ENCODE measurements at places on chromosomes 3 and 15. TPM values are rescaled to one million over a fixed set of nuclear protein-coding genes. Genes with fewer than 3 reads are reported as not detected.

The CLSTN2 gene
- 9.0 TPM for total RNA-seq

The LYZL4 gene
- total RNA-seq: not detected

The C3orf70 gene
- 13.9 TPM for total RNA-seq

GRCh38 chr3:177085794-177086193 lies 111.5 kb downstream of the TBL1XR1 start:
- H3K4me1 ChIP-seq: peaks cover 4% of the 10 kb centered on the region
- no peaks in the 10 kb centered on the region for H3K27me3 ChIP-seq
- no peaks in the 10 kb centered on the region for H3K36me3 ChIP-seq
- H3K27ac ChIP-seq: no peak overlapping the region

The GOLGA6D gene
- total RNA-seq: not detected

DNA sequence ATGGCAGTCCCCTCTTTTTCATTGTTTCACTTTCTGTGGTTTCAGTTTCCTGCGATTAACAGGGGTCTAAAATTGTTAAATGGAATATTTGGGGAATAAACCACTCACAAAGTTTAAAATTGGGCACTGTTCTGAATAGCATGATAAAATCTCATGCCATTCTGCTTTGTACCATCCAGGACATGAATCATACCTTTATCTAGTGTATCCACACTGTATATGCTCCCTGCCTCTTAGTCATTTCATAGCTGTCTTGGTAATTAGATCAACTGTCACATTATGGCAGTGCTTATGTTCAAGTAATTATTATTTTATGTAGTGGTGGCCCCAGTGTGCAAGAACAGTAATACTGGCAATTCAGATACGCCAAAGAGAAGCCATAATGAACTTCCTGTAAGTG lies 734.5 kb downstream of the ZPLD1 start:
- no peaks in the 10 kb centered on the region for H3K27me3 ChIP-seq
- H3K4me1 ChIP-seq: no peaks in the 10 kb centered on the region
- H3K4me3 ChIP-seq: no peak overlapping the region
- H3K27ac ChIP-seq: no peak overlapping the region

DNA sequence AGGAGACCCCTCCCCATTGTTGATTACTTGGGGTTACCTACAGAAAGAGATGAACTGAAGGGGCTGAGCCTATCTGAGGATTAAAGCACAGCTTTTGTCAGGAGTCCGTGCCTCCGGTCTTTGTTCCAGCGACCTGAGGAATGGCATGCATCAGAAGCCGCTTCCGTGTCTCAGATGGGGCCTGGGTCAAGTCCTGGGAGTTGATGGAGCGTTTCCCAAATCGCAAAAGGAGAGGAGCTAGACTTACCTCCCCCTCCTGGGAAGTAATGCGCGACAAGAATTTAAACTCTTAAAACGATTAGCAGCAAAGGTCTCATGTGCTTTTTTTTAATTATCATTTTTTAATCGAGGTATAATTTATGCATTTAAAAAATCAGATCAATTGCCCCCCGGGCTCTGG lies 983 bp upstream of the ALDH1A3 start:
- H3K4me3 ChIP-seq: no peak overlapping the region
- no peak for DNase-seq
- H3K4me1 ChIP-seq: peaks cover 18% of the 10 kb centered on the region
- no peaks in the 10 kb centered on the region for H3K36me3 ChIP-seq
- peaks cover 63% of the 10 kb centered on the region for H3K27me3 ChIP-seq

DNA sequence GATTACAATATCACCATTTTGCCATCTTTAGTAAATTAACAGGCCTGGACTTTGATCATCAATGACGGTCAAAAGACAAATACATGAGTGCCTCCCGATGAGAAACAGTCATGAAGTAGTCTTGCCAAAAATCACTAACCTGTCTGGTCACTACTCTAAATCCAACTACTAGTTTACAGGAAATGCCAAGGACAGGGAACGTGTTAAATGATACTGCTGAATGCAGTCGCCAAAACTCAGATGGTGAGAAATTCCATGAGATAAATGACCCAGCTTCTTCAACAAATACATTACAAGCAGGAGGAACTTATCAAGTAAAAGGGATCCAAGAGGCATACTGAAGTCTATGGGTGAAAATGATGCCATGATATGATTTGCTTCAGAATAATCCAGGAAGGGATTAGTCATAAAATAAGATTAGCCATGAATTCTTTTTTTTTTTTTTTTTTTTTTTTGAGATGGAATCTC lies 35.8 kb upstream of the ATP13A3 start:
- peaks cover 4% of the 10 kb centered on the region for H3K4me1 ChIP-seq
- no peak overlapping the region for H3K4me3 ChIP-seq
- H3K27ac ChIP-seq: no peak overlapping the region
- no peaks in the 10 kb centered on the region for H3K27me3 ChIP-seq
- no peaks in the 10 kb centered on the region for H3K36me3 ChIP-seq

The ARPP19 gene
- 33.8 TPM for total RNA-seq

The PLSCR5 gene
- not detected for total RNA-seq

DNA sequence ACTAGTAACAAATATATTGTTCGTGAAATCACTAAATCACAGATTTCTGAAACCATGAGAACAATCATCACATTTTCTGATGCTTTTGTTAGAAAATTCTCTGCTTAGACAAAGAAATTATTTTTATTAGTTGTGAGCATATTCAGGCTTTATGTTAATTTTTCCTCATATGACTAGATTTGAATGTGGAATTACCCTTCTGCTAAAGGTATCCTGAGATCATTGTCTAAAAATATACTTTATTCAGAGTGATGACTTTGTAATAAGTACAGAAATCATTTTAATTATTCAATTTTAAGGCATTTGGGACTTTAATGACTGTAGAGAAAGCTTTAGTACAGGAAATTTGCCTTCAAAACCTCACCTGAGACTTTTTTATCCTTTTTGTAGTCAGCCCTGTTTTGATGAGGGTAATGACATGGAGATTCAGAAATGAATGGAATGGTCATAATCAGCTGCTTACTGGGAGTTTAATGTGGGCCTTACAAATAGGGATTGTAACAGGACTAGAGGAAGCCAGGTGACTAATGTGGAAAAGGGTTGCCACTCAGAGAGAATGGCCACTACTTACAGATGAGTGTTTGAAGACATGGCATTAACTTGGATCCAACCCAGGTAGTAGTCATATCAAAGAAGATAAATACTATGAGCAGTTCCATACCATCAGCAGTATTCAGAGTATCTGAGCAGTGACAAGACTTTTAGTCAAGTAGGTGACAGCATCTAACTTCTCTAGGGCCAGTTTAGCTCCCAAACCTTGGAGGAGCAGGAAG lies 148.3 kb downstream of the MBNL1 start:
- H3K27me3 ChIP-seq: no peaks in the 10 kb centered on the region
- no peak overlapping the region for H3K4me3 ChIP-seq
- no peaks in the 10 kb centered on the region for H3K36me3 ChIP-seq
- no peak overlapping the region for H3K27ac ChIP-seq
- H3K4me1 ChIP-seq: peaks cover 12% of the 10 kb centered on the region

DNA sequence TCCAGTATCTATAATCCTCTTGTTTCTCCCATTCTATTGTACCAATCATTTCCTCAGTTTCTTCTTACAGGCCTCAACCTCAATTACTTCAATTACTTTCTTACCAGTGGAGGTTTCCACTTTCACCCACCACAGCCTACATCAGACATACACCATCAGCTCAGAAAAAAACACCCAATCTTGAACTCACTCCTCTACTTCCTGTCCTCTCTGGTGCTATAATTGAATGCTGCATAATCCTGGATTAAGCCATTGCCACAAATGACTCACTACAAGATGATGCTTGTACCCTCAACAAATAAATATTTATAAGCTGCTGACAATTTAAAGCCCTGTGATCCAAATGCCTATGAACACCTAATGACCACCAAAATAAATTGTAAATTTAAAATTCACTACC lies 18.5 kb downstream of the RYK start:
- DNase-seq: no peak
- peaks cover 19% of the 10 kb centered on the region for H3K4me1 ChIP-seq
- H3K4me3 ChIP-seq: no peak overlapping the region
- no peaks in the 10 kb centered on the region for H3K36me3 ChIP-seq
- H3K27ac ChIP-seq: no peak overlapping the region

DNA sequence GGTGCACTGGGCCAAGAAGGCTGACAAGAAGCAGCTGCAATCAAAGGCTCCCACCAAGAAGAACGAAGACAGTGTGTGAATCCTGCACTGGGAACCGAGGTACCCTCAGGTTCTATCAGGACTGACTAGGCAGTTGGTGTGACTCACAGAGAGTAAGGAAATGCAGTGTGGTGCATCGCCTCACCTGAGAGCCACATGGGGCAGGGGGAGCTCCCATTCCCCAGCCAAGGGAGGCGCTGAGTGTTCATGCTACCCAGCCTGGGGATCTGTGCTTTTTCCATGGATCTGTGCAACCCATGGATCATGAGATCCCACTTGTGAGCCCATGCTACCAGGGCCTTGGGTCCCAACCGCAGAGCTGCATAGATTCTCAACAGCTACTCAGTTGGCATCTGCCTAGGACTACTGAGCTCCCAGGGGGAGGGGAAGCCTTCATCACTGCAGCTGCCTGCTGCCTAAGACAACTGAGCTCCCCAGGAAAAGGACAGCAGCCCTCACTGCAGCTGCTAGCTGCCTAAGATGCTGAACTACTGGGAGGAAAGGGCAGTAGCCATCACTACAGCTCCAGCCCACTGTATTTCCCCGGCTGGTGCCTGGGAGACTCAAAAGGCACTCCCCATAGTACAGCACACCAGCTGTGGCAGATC lies 6.9 kb upstream of the PLSCR2 start:
- H3K4me3 ChIP-seq: no peak overlapping the region
- no peak for DNase-seq
- H3K27me3 ChIP-seq: no peaks in the 10 kb centered on the region
- no peak overlapping the region for H3K27ac ChIP-seq
- H3K36me3 ChIP-seq: no peaks in the 10 kb centered on the region

The SLC22A13 gene
- not detected for total RNA-seq

GRCh38 chr3:49465270-49466034 lies 4.6 kb upstream of the DAG1 start:
- DNase-seq: no peak
- H3K4me1 ChIP-seq: peaks cover 36% of the 10 kb centered on the region
- no peak overlapping the region for H3K4me3 ChIP-seq
- no peaks in the 10 kb centered on the region for H3K36me3 ChIP-seq

The DPPA2 gene
- not detected for total RNA-seq

DNA sequence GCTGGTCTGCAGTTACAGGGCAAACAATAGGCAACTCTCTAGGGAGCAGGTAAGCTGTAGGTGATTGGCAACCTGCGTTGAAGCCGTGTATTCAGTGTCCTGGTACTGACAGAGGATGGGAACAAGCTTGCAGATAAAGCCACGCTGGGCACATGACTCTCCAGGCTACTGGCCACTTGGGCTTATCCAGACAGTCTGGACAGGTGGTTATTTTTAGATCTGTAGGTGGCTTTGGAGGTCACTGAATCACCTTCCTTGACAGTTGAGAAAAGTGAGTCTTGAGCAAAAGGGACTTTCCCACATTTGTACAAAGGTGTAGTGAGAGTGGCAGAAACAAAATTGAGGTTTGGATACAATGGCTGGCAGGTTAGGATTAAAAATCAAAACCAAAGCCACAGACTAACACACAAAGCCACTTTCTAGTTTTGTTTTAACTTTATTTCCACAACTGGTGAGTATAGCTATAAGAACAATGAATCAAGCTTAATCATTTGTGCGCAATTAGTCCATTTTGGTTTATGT lies 22.3 kb upstream of the IL1RAP start:
- no peaks in the 10 kb centered on the region for H3K36me3 ChIP-seq
- DNase-seq: no peak
- H3K4me1 ChIP-seq: no peaks in the 10 kb centered on the region
- no peak overlapping the region for H3K27ac ChIP-seq

- no peaks in the 10 kb centered on the region for H3K36me3 ChIP-seq
- H3K27ac ChIP-seq: no peak overlapping the region
- no peaks in the 10 kb centered on the region for H3K4me1 ChIP-seq
- no peak for DNase-seq
Measured at GRCh38 chr3:70742081-70742480, 429.6 kb upstream of the MDFIC2 start.

DNA sequence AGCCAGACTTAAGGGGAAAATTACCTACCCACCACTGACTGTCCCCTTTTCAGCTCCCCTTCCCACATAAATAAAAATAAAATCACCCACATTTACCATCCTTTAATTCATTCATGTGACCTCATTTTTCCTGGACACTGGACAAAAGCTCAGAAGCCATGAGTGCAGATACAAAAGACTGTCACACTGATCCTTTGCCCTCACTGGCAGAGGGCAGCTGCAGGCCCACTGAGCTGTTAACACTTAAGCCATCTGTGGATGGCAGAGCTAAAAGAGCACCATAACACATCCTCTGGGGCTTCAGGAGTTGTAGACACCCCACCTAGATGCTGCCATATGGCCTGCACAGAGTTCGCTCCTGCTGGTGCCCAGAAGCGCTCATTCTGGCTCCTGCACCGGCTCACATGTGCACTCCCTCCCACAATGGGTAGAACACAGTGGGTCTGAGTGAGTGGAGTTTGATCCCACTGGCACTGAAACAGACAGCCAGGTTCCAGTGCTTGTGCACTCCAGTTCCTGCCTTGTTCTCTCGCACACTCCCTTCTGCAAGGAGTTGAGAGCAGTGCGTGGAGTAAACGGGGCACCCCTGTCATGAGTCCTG lies 38.8 kb downstream of the EDC3 start:
- no peaks in the 10 kb centered on the region for H3K36me3 ChIP-seq
- no peaks in the 10 kb centered on the region for H3K27me3 ChIP-seq
- no peak overlapping the region for H3K4me3 ChIP-seq
- H3K27ac ChIP-seq: no peak overlapping the region
- peaks cover 21% of the 10 kb centered on the region for H3K4me1 ChIP-seq
- no peak for DNase-seq

The TP63 gene
- total RNA-seq: not detected

DNA sequence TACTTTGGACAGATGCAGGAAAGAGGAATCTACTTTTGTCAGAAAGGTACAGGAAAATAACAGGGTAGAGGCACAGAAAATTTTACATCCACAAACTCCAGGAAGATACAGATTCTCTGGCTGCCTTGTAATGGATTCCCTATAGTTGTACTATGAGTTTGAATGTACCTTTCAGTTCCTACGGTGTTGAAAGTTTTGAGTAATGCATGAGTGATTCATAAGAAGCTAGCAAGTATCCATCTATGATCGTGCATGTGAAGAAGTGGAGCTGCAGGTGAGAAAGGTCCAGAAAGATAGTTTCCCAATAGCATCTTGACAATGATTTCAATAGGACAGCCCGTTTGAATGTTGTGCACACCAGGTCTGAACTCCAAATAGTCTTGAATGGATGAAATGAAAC lies 786.5 kb upstream of the ROBO1 start:
- no peaks in the 10 kb centered on the region for H3K27me3 ChIP-seq
- H3K4me3 ChIP-seq: no peak overlapping the region
- H3K27ac ChIP-seq: no peak overlapping the region
- no peaks in the 10 kb centered on the region for H3K4me1 ChIP-seq
- H3K36me3 ChIP-seq: no peaks in the 10 kb centered on the region

Measured in transverse colon (tissue), 4 donors.